ENCODE measurements at places on chromosomes 1 and 21. TPM values are rescaled to one million over a fixed set of nuclear protein-coding genes. Genes with fewer than 3 reads are reported as not detected.

GRCh38 chr1:232227306-232227705, 402.6 kb downstream of the SIPA1L2 start:
- DNase-seq: no peak

DNA sequence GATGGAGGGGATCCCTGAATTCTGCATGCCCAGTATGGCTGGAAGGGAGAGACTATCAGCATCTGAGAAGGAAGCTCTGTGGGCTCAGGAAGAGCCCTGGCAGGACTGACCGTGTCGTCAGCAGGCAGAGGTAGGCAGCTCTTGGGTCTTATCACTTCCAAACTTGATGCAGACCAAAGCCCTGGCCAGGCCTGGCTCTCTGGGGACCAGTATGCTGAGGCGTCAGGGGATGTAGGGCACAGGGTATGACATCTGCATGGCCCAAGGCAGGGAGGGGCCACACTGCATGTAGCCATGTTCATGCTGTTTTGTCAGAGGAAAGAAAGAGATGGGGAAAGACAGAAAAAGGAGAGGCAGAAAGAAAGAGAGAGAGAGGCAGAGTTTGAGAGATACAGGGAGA, 6.3 kb downstream of the FGR start:
- no peak for DNase-seq

DNA sequence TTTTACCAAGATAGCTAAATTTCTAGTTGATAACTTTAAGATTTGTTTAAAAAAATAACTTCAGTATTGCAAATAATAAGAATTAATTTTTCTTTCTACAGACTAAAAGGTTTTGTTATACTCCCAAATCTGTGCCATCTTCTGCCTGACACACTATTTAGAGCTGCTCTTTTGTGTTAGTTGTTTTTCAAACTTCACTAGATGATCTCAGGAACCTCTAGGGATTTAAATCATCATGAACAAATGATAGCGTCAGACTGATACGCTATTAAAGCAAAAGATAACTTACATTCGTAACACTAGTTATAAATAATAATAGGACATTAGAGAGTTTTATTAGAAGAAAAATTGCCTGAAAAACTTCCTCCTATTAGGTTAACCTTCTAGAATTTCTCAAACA, 243.1 kb upstream of the CXADR start:
- DNase-seq: no peak

GRCh38 chr1:147473733-147474049, 67.6 kb upstream of the BCL9 start:
- DNase-seq: no peak

GRCh38 chr1:78070210-78070609, 24.4 kb downstream of the GIPC2 start:
- no peak for DNase-seq

GRCh38 chr1:33281554-33282303, 25.4 kb downstream of the ZNF362 start:
- DNase-seq: peak; percentile 3

DNA sequence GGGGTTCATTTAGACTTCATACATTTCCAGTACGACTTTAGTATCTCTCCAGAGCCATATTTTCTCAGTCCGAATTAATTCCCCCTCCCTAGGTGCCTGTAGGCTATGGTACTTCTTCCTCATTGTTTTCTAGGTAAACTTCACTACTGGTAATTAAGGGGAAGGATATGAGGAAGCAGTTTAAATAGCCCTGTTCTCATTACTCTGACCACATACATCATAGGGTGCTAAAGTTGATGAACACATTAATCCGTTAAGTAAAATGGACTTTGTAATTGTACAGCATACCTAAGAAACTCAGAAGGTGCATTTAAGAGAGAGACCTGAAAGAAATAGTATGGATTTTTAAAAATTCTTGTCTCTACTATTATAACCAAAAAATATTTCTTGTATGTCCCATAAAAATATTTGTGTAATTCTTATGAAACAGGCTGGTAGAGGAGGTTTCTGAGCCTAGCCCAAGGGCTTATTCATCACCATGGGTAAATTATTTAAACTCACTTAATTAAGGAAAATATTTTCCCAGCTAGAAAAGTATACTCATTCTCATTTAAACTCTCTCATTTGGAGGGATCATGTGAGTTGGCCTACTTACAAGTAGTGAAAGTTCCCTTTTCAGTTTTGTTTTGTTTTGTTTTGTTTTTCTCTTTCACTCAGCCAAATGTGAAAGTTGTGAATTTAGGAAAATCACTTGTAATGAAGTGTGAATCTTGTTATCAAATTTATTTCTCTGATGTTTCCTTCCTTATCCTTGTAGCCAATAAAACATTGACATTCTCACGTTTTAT, 2.0 kb downstream of the PRMT6 start:
- no peak for DNase-seq

DNA sequence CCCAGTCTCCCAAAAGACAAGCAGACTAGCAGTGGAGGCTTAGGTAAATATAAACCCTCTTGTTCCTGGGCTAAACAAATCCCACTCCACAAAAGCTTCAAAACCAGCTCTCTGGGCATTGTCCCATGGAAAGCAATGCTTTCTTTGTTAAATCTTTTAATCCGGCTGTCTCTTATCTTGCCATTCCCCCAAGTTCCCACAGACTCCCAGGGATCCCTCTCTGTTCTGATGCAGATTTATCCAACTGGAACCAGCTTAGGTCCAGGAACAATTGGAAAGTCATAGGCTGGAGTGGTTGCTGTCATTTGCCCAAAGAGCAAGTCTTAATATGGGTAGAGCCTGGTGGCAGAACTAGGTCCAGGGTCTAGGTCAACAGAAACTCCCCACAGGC, 110.1 kb upstream of the ATP1A1 start:
- no peak for DNase-seq

GRCh38 chr1:207315435-207315834, 6.0 kb upstream of the CD55 start:
- DNase-seq: no peak

DNA sequence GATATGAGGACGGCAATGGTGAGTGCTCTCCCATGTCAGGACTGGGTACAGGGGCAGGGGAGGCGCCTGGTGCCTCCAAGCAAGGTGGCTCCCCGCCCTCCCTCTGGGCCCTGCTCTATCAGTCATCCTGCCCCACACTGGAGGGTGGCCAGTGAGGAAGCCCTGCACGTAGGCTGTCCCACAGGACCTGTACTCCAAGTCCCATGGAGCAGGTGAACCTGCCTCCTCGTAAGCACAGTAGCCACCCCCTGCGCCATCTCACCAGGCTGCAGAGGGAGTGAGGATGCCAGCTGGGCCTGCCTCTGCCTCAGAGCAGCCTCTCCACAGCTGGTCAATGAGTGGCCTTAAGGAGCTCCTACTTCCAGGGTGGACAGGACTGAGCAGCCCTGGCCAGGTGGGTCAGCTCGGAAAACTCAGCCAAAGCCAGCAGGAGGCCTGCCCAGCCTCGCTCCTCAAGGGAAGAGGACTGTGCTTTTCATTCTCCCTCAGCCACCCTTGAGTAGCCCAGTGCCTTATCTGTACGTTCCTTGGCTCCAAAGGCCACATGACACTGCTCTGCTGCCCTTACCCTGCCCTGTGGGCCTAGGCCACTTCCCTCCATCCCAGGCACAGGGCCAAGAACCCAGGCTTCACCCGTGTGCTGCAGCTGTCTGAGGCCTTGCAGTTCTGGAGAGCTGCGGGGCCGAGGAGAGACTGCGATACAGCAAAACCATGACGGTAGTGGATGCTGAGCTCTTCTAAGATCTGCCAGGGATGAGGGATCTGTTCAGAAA, 39.6 kb downstream of the SLC45A1 start:
- DNase-seq: peak; percentile 88

DNA sequence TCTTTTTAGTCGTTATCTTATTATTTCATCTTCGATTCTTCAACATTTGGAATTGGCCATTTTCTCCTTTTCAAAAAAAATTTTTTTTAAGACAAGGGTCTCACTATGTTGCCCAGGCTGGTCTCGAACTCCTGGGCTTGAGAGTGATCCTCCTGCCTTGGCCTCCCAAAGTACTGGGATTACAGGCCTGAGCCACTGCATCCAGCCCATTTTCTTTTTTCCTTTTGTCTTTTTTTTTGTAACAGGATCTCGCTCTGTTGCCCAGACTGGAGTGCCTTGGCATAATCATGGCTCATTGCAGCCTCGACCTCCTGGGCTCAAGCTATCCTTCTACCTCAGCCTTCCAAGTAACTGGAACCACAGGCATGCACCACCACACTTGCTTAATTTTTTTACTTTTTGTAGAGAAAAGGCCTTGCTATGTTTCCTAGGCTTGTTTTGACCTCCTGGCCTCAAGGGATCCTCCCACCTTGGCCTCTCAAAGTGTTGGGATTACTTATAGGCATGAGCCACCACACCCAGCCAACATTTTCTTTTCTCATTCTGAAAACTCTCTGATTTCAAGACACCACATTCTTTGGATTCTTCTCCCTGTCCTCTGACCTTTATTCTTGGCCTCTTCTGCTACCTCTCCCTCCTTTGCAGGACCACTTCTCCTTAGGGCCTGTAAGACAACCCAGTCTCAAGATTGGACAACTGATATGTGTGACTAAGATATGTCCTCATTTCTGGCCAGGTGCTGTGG, 6.0 kb upstream of the MAP1LC3C start:
- DNase-seq: no peak

DNA sequence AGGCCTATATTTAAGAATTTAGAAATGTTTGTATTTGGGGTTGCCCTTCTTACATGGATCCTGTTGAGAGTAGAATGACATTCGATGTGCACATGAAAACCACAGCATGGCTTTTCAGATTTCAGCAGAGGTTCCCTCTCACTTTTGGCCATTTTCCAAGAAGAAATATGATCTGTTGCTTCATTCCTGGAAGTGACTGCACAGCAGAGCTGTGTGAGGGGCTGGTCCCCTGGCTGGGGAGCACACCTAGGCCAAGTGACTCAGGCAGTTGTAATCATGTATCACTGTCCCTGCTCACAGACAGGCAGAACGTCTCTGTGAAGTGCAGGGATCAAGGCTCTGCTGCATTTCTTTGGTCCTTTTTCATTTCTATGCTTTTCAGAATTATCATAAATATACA, 32.3 kb downstream of the AGT start:
- DNase-seq: peak; percentile 82

DNA sequence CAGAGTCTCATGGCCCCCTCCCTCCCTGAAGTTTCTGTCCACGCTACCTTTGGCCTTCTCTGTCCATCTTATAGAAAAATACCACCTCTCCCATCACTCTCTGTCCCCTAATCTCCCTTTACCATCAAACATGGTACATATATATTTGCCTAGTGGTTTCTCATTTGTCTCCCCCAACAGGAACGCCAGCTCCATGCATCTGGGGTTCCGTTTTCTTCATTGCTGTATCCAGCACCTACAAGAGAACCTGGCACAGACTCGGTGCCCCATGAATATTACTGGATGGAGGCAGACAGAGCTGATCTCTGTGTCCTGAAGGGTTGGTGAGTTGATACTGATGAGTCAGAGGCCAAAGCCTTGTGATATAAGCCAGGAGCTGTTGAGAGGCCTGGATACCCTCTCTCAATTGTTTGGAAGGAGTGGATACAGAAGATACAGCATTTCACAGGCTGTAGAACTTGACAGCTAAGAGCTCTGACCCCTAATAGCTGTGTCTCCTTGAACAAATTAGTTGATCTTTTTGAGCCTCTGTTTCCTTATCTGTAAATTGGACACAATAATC, 21.9 kb downstream of the HEYL start:
- DNase-seq: no peak

- no peak for DNase-seq
These were observed 16.0 kb upstream of the AGO1 start for GRCh38 chr1:35866991-35867390.

DNA sequence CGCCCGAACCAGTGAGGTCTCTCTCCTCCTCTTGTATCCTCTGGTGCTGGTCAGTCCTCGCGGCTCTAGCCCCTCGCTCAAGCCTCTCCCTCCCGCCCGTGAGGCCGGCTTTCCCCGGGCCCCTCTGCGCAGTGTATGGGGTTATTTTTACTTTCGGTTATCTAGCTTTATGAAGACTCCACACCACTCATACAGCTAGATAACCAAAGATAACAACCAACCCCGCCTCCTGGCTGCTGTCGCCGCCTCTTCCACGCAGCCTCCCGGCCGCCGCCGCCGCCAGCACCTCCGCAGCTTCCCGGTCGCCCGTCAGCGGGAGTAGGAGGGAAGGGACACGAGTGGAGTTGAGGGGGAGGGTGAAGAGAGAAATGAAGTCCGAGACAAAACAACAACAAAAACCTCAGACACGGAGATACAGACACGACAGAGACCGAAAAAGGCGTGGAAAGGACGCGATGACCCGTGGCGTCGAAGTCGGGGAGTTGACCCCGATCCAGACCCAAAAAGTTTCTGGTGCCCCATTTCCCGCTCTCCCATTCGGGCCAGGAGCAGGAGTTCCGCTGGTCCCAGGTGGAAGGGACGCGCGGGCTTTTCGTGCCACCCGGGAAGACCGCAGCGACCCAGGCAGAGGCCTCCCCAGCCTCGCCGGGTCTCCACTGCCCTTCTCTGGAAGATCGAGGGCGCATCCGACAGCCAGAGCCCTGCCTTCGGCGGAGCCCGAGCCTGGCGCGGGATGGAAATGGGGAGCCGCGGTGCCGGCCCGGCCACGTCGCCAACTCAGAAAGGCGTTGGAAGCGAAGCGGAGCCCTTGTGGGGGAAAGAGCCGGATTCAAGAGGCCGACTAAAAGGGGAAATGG, 51.4 kb downstream of the RHBG start:
- DNase-seq: no peak

- peak; percentile 49 for DNase-seq
These were observed 12.4 kb upstream of the NBPF1 start for GRCh38 chr1:16625497-16626408.

GRCh38 chr1:156970017-156970416, 49.6 kb downstream of the LRRC71 start:
- no peak for DNase-seq

GRCh38 chr21:22363504-22363903, 1365.3 kb downstream of the NCAM2 start:
- DNase-seq: no peak

GRCh38 chr1:93585059-93585966, 96.3 kb downstream of the BCAR3 start:
- DNase-seq: peak; percentile 96

- DNase-seq: peak; percentile 26
These were observed 45.2 kb downstream of the SLC44A3 start for GRCh38 chr1:94865360-94865759.

GRCh38 chr1:214571281-214571680, 19.9 kb upstream of the PTPN14 start:
- DNase-seq: no peak

PLA2G5 gene
- 1.1 TPM for polyA plus RNA-seq

KAZN gene
- 63.4 TPM for polyA plus RNA-seq

SLC44A5 gene
- polyA plus RNA-seq: 1.2 TPM

TRIM45 gene
- 29.9 TPM for polyA plus RNA-seq

SRSF4 gene
- polyA plus RNA-seq: 120 TPM

SYNC gene
- polyA plus RNA-seq: 15.2 TPM

CIART gene
- 8.9 TPM for polyA plus RNA-seq

SPOCD1 gene
- polyA plus RNA-seq: 0.46 TPM

PLCH2 gene
- 2.4 TPM for polyA plus RNA-seq

CHODL gene
- polyA plus RNA-seq: 0.40 TPM
